ENCODE measurements at places on chromosomes 6 and 20.

DNA sequence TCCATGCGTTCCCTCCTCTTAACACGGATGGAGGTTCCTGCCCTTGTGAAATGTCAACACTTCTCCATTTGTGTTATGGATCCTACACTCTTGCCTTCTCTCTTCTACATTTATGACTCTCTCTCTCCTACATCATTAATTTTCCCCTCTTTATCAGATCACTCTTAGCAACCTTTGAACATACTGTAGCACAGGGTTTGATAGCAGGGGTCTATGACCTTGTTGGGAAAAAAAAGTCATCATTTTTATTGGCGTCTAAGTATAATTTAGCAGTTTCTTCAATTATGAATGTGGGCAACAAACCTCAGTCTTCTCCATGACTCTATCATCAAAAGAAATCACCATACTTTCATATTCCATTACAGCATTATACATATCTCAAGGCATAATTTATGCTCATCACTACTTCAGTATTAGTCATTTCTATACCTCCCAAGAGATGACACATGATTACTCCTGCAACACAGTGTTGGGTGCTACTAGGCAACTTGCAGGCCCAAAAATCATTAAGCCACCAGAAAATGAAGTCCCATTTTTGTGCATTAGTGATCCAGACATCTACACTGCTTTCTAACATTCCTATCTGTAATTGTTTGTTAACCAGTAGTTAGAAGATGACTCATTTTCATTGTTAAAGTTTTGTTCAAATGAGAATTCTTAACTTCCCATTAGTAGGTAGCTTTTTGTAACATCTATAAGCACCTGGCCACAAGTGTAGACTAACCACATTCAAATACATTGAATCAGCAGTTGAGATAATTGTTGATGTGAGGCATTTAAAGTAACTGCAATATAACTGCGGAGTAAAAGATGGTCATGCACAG, 9.5 kb downstream of the CYP39A1 start:
- DNase-seq: no peak

- DNase-seq: peak; percentile 28
Measured at GRCh38 chr20:1301031-1301529, 27.9 kb downstream of the SDCBP2 start.

DNA sequence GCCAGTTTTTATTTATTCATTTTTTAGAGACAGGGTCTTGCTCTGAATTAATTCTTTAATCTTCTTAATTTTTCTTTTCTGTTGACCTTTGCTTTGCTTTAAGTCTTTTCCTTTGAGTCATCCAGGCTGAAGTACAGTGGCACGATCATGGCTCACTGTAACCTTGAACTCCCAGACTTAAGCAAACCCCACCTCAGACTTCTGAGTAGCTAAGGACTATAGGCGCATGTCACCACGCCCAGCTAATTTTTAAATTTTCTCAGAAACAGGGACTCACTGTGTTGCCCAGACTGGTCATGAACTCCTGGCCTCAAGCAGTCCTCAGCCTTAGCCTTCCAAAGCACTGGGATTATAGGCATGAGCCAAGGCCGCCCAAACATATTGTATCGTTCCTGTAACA, 71.3 kb upstream of the GNRH2 start:
- no peak for DNase-seq

DNA sequence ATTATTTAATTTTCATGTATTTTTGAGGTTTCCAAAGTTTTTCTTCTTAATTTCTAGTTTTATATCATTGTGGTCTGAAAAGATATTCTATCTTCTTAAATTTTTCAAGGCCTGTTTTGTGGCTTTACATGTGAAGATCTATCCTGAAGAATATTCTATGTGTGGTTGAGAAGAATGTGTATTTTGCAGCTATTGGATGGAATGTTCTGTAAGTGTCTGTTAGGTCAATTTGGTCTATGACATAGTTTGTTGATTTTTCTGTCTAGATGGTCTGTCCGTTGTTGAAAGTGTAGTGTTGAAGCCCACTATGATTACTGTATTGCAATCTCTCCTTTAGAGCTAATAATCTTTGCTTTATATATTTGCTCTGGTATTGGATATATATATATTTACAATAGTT, 125.7 kb downstream of the CRYBG1 start:
- DNase-seq: no peak

GRCh38 chr20:426566-426965, 18.5 kb downstream of the RBCK1 start:
- no peak for DNase-seq

- DNase-seq: no peak
Measured at GRCh38 chr6:41073968-41074691, 1.4 kb downstream of the NFYA start.

GRCh38 chr6:79234150-79235022, at the start of gene HMGN3:
Gene HMGN3, minus strand, starts transcription at chr6:79234682.
- peak; percentile 85 for DNase-seq

Data from activated CD8-positive, alpha-beta memory T cell treated with anti-CD3 and anti-CD28 coated beads for 4 hours (primary cell).